ENCODE measurements at places on chromosomes 2 and 18.

DNA sequence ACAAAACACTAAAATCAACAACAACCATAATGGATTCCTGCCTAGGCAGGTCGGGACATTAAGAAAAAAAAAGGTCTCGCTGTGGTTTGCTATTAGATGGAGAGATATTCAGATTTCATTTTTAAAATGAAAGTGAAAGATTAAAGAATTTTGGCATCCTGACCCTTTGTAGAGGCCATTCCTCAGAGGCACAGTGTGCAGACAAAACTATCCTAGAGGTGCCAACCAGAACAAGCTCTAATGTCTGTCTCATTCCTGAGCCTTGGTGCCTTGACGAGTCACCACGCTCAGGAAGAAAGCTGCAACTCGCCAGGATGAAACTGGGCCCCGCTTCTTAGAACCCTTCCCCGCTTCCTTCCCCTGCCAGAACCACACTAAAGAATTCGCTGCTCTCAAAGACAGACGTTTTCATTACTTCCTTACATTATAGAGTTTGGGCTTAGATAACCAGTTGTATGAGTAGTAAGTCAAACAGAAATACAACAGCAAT, 156.0 kb downstream of the TGIF1 start:
- no peak for DNase-seq

- no peak for DNase-seq
These were observed 156.1 kb upstream of the SRD5A2 start for GRCh38 chr2:31736695-31737454.

GRCh38 chr18:4433717-4434116, 21.4 kb downstream of the DLGAP1 start:
- DNase-seq: no peak

- DNase-seq: no peak
These were observed 1.2 kb downstream of the RAPH1 start for GRCh38 chr2:203533676-203534591.

DNA sequence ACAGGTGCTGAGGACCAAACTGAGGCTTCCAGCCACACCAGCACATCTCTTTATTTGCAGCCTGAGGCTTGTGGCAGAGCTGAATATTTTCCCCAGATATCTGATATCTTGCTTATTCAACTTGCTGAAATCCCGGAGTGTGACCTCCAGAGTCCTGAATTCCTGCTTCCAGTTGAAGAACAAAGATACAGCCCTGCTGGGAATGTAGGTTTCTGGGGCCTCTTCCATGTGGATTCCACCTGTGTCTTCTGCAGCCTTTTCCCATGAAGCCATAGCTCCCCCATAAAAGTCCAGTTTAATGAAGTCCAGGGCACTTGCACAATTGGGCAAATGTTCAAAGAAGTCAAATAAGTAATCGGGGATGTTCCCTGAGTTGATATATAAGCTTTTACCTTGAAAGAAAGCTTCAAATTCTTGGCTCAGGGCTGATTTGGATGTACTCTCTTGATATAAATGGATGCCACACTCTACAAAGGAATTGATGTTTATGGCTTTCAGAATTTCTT, 14.9 kb downstream of the NLRC4 start:
- DNase-seq: no peak
